ENCODE measurements at places on chromosomes 3 and 15.

DNA sequence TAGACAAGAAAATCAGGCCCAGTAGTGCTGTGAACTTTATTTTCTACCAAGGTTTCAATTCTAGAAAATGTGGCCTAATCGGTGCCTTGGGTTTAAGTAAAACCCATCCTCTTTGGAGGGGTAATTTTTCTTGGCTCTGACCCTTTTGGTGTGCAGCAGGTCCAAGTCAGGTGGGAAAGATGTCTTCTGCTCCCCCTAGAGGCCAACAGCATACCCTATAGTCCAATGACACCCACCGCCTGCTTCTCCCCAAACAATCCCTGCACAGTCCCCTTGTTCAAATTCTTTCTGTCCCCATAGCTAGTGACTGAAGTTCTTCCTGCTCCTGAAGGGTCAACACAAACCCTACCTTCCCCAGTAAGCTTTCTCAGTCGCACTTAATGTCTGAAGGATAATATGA lies 261.8 kb upstream of the GOLGA6L4 start:
- peak; percentile 41 for DNase-seq

GRCh38 chr3:32630266-32630665 lies 54.7 kb upstream of the CNOT10 start:
- DNase-seq, result no peak

DNA sequence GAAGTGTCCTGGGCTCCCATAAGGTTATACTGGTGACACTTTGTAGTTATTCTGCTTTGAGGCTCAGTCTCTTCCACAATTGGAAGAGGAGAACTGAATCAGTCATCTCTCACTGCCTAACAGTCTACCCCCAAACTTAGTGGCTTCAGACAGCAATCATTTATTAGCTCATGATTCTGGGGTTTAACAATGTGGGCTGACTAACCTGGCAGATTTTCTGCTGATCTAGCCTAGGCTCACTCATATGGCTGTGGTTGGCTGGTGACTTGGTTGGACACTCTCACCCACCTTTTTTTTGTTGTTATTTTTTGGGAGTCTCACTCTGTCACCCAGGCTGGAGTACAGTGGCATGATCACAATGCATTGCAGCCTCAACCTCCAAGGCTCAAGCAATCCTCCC lies 7.1 kb downstream of the GPD1L start:
- DNase-seq, result no peak

DNA sequence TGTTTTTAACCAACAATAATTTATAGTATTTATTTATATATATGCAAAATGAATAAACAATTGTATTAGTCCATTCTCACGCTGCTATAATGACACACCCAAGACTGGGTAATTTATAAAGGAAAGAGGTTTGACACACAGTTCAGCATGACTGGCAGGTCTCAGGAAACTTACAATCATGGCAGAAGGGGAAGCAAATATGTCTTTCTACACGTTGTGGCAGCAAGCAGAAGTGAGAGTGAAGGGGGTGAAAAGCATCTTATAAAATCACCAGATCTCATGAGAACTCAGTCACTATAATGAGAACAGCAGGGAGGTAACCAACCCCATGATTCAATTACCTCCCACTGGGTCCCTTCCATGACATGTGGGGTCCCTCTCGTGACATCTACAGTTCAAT lies 162.8 kb upstream of the SLITRK3 start:
- no peak for DNase-seq

DNA sequence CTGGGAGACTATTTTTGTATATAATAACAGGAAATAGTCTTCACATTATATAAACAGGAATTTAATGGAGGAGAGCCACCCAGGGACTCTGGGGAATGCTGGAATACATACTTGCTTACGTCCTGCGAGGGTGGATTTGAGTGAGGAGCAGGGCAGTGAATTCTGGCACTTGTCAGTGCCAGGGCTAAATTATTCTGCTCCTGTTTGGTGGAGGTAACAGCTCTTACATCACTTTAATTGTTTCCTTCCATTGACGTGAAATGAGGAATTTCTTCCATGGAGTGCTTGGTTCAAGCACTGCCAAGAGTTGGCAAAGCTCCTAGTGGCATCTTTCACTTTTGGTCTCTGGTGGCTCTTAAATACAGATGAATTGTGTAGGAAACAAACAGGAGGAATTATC lies 94.1 kb upstream of the GOLGA8J start:
- DNase-seq, result no peak

DNA sequence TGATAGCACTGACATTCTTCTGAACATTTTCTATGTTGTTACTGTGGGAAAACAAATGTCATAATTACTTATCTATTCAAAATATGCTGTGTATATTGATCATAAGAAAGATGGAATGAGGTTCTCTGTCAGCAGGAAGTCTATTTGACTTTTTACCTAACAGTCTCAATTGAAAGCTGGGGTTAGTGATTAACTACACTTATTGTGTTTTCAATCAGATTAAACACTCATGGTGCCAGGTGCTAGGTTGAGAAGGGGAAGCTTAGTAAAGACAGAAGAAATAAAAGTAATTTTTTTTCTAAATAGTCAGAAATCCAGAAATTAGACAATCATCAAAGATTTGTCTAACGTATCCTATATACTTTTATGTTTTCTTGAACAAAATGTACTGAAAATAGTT lies 281.0 kb upstream of the NR2E3 start:
- no peak for DNase-seq

- no peak for DNase-seq
Measured at GRCh38 chr15:78107471-78107870, 15.1 kb downstream of the SH2D7 start.

DNA sequence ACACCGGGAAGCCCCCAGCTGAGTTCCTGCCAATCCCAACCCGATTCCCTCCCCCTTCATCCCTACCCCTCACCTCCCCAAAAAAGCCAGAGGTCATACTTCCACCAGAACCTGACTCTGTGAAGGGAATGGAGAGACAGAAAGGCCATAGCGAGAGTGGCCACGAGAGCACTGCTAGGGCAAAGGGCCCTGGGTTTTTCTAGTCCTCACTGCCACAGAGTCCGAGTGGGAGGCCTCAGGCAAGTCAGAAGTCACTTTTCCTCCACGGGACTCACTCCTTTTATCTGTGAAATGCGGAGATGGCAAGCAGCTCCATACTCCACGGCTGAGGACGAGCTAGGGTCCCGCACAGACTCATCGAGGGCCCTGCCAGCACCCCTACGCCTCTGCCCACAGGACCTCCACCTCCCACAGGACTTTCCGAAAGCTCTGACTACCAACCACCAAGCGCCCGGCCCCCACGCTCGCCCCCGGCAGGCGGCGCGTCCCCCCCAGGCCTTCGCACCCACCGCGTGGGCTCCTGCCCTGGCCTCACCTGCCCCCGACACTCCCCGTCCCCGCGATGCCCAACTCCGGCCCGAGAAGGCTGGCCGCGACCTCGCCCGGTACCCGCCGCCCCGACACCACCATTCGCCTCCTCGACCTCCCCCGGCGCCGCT lies 792 bp downstream of the ATP13A3 start:
- peak; percentile 28 for DNase-seq

Measured in SK-MEL-5 (cell line).